ENCODE measurements at places on chromosomes 5 and 9.

GRCh38 chr9:89564346-89564878 lies 40.4 kb upstream of the GADD45G start:
- DNase-seq = no peak

DNA sequence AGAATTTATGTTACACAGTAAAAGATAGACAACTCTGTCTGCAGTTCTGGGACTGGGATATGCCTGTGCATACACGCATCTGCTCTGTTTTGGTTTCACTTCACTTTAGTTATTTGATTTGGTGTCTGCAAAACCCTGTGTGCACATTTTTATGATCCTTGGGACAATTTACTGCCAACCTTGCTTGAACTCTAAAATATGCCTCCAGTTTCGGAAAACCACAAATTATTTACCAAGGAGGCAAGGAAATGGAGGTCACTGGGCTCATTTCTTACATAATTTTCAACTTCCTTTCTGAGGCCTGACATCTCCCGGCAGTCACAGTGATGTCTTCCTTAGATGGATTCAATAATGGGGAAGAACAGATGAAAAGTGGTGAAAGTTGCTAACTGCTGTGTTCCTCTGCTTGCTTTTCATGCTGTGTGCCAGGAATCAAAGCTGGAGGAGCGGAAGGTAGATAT lies 61.2 kb upstream of the TAF11L2 start:
- DNase-seq = peak; percentile 55

DNA sequence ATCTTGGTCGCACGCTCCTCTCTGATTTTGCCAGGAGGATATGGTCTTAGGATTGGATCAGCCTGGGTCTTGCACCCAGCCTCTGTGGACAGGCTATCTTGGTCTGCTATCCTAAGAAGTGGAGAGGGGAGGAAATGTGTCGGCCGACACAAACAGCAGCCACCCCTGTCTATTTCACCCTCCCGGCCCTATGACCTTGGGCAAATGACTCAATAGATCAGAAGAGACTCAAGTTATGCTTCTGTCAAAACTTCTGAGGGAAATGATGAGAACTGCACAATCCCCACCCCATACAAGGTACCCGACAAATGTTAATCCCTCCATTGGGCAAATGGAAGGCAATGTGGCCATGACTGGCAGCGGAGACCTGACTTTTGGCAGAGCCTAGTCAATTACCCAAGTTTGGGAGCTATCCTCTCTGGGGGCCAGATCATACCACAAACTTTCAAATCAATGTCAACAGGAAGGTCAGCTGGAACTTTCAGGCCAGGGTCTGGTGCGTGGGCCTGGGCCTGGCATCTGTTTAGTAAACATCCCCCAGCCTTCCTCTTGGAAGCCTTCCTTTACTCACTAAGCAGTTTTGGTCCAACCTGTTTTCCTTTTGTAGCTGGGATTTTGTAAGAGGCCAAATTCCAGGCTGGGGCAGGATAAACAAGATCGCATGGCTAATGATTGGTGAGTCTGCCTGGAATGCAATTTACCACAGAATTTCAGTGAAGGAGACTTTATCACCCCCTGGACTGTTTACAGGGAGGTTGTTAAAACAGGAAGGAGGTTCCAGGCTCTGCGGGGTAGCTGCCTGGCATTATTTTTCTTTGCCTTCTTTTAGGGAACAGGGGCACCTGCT lies 64.2 kb upstream of the CPEB4 start:
- peak; percentile 44 for DNase-seq

DNA sequence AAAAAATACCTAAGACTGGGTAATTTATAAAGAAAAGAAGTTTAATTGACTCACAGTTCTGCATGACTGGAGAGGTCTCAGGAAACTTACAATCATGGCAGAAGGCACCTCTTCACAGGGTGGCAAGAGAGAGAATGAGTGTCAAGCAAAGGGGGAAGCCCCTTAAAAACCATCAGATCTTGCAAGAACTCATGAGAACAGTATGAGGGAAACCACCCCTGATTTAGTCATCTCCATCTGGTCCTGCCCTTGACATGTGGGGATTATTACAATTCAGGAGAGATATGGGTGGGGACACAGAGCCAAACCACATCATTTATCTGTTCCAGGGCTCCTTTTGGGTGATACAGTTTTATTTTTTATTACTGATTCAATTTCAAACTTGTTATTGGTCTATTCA lies 23.2 kb upstream of the ADAMTS16 start:
- no peak for DNase-seq

DNA sequence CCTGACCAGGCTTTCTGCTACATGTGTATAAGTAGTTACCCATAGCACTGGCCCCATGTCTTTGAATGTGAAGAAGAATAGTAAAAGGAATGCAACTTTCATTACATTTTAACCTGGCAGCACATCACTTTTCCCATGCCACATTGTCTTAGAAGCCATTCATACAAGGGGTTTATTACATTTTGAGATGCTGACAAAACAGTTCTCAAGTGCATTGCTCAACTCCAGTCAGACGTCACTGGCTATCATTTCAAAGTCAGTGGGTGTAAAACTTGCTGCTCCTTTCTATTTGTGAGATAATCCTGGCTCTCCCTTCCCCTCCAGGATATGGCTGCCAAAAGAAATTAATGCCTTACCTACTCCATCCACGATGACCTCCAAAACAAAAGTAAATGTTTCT lies 97.0 kb upstream of the VCAN start:
- DNase-seq = peak; percentile 49

GRCh38 chr9:137564817-137565411 lies 13.2 kb downstream of the MRPL41 start:
- no peak for DNase-seq
